CD4-positive, CD25-positive, alpha-beta regulatory T cell (primary cell): ENCODE measurements at places on chromosomes 3 and 15. TPM values are rescaled to one million over a fixed set of nuclear protein-coding genes. Genes with fewer than 3 reads are reported as not detected.

PLCD1 gene
- 29.7 TPM for polyA plus RNA-seq

DNA sequence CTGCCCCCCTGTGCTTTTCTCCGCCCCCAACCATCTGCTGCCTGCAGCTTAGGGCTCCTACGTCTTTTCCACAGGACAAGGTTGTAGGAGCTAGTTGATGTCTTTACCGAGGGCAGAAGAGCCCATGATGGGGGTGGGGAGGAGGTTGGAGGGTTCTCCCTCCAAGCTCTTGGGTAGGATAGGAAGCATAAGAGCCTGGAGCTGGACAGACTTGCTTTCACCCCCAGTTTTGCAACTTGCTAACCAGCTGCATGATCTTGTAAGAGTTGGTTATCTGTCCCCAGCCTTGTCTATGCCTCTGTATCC lies 856 bp downstream of the ABCF3 start:
- peaks cover 59% of the 10 kb centered on the region for H3K36me3 ChIP-seq
- DNase-seq = no peak
- peaks cover 29% of the 10 kb centered on the region for H3K4me1 ChIP-seq
- H3K27ac ChIP-seq = peak overlapping the region; percentile 74

ZWILCH gene
- polyA plus RNA-seq = 15.7 TPM

GRCh38 chr15:62071711-62072308 lies 5.0 kb downstream of the C2CD4A start:
- H3K27ac ChIP-seq = no peak overlapping the region
- peaks cover 22% of the 10 kb centered on the region for H3K4me1 ChIP-seq
- H3K36me3 ChIP-seq = no peaks in the 10 kb centered on the region
- no peak overlapping the region for H3K4me3 ChIP-seq
